ENCODE measurements at places on chromosomes 1 and 21. TPM values are rescaled to one million over a fixed set of nuclear protein-coding genes. Genes with fewer than 3 reads are reported as not detected.

Gene DNASE2B
- not detected for total RNA-seq

DNA sequence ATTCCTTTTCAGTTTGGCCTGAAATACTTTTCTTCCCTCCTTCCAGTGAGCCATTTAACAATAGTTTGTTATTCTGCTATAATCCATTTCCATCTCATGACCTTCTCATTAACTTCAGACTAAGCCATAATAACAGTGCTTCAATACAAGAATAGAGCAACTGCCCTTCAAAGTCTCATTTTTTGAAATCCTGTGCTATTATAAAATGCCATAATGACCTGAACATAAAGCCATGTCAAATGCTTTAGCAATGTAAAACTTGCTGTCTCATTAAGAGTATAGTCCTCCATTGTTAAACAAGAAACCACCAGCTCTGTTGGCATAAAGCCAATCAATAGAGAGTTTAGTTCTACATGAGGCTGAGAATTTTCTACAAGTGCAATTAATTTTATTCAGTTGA lies 9.6 kb upstream of the PIGK start:
- DNase-seq: no peak

GRCh38 chr1:46533179-46533864 lies 18.1 kb downstream of the KNCN start:
- peak; percentile 44 for DNase-seq

DNA sequence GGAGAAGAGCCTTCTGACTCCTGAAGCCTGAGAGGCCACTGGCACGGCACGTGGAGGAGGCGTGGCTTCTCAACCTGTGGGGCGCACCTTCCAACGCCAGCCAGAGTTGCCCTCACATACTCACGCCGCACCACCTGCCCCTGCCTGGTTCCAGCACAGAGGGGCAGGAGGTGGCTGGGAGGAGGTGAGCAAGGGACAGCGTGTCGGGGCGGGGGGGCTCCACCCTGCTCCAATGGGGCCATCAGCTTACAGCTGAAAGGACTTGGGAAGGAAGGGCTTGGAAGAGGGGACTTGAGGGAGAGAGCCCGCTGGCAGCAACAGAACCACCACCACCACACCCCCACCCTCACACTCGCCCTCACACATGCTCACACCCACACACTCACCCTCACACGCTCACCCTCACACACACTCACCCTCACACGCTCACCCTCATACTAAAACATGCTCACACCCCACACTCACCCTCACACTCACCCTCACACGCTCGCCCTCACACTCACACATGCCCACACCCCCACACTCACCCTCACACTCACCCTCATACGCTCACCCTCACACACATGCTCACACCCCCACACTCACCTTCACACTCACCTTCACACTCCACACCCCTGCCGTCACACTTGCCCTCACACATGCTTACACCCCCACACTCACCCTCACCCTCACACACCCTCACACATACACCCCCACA lies 41.6 kb upstream of the EDN2 start:
- DNase-seq: no peak

DNA sequence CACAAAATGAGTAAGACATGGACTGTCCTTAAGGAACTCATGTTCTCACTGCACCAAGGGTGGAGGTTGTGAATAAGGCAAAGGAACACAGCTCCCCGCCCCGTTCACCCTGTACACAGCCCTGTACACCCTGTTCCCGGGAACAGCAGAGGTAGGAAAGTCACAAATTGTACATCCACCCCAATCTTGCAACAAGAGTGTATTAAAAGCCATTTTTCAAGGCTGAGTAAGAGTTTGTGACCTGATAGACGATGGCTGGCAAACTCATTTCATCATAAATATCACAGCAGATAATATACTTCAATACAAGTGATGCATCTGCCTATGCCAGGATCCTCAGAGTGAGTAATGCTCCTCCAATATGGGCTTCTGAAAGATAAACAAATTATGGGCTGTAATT lies 52.5 kb upstream of the CAMK1G start:
- DNase-seq: no peak

GRCh38 chr1:212638492-212639151 lies 30.1 kb downstream of the ATF3 start:
- DNase-seq: no peak

DNA sequence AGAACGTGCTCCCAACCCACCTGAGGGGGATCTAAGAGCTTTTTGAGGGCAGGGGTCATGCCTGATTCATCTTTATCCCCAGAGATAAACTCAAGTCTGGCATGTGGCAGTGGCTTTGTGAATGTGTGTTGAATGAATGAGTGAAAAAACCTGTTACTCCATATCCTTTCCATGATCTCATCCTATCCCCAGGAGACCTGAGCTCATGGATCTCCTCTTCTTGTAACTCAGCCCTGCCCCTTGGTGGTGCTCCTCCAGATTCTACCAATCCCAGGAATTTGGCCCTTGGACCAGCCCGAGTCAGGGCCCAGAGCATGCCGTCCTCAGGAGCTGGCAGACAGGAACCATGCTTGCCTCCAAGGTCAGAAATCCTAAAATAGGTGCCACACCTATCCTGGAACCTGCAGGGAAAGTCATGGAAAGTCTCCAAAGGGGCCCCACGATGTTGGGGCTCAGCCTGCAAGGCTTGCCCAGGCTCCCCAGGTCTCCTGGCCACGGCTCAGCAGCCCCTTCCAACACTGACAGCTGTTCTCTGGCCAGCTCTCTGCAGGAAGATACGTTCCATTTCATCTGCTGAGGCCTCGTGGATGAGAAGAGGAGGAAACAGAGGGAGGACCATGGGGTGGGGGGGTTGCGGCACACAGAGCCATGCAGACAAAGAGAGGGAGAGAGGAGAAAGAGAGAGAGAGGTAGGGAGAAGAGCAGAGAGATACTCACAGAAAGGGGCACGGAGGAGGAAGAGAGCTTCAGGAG lies 214.6 kb downstream of the TRABD2B start:
- DNase-seq: no peak

Gene KCNE2
- total RNA-seq: not detected

- DNase-seq: no peak
Observed at GRCh38 chr1:27503033-27503432, 13.1 kb upstream of the WASF2 start.

DNA sequence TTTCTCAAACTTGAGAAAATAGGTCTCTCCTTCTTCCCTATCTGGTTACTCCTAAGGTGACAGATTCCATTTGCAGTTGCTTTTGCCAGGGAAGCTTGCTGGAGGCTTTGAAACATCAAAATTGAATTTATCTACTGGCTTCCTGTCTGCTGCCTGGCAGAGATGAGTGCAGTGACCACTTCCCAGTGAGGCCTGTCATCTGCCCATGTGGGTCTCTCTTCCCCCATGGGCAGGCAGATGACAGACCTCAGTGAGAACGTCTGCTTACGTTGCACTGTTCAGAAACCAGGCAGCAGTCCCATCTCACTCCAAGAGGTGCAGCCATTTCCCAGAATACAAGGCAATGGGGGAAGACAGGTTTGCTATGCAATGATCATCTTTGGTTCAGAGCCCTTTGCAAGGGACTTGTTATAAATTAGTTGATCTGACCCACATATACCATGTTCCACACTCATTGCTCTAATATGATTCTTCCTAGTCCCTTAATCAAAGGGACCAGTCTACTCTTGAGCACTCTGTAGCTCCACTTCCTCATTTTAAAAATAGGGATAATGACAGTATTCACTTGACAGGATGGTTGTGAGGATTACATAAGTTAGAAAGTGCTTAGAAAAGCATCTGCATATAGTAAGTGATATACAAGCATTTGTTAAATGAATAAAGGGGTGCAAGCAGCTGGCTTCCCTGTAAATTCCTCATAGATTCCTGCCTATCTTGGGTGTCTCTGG lies 10.6 kb downstream of the PGBD5 start:
- no peak for DNase-seq

Gene OR2T29
- total RNA-seq: not detected

Gene NECTIN4
- total RNA-seq: not detected

- no peak for DNase-seq
Observed at GRCh38 chr1:232096751-232097150, 470.2 kb downstream of the DISC1 start.

Gene KPRP
- not detected for total RNA-seq

- no peak for DNase-seq
Observed at GRCh38 chr1:95408507-95409136, 174.6 kb downstream of the RWDD3 start.

GRCh38 chr1:40838045-40838979 lies 23.9 kb downstream of the CITED4 start:
- DNase-seq: no peak

Gene SMCP
- total RNA-seq: not detected

- peak; percentile 90 for DNase-seq
Observed at GRCh38 chr1:54227091-54227602, 27.2 kb downstream of the MRPL37 start.

- no peak for DNase-seq
Observed at GRCh38 chr1:38027201-38028104, 14.9 kb downstream of the UTP11 start.

DNA sequence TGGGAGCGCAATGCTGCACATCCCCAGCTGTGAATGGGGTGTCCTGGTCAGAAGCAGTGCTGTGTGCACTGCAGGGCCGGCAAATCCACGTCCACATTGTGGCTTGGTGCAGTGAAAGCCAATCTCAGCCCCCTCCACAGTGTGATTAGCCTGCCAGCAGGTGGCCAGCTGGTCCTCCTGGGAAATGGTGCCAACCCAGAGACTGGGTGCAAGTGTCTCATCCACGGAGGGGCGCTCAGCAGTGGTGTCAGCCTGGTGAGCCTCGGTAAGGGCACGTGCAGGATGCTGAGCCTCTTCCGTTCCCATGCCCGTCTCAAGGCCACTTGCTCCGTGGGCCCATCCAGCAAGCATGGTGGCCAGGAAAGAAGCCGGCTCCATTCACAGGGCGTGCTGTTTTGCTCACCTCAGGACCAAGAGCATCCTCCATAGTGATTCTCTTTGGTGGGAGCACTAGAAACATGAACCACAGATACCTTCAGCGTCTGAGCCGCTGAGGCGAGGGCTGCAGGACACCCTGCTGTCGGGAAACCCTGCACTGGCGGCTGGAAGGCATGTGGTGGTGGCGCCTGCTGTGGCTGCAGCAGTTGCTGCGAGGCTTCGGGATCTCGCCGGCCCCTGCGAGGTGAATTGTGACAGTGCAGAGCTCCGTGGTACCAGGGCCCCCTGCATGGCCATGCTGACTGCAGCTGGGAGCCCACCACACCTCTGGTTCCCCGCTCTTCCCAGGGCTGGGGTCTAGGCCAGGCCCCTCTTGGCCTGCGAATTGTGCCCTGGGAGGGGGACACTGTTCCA lies 2.0 kb upstream of the SMYD3 start:
- no peak for DNase-seq

Gene LRRIQ3
- 1.3 TPM for total RNA-seq

- DNase-seq: no peak
Observed at GRCh38 chr1:56145581-56145980, 433.8 kb downstream of the PLPP3 start.

DNA sequence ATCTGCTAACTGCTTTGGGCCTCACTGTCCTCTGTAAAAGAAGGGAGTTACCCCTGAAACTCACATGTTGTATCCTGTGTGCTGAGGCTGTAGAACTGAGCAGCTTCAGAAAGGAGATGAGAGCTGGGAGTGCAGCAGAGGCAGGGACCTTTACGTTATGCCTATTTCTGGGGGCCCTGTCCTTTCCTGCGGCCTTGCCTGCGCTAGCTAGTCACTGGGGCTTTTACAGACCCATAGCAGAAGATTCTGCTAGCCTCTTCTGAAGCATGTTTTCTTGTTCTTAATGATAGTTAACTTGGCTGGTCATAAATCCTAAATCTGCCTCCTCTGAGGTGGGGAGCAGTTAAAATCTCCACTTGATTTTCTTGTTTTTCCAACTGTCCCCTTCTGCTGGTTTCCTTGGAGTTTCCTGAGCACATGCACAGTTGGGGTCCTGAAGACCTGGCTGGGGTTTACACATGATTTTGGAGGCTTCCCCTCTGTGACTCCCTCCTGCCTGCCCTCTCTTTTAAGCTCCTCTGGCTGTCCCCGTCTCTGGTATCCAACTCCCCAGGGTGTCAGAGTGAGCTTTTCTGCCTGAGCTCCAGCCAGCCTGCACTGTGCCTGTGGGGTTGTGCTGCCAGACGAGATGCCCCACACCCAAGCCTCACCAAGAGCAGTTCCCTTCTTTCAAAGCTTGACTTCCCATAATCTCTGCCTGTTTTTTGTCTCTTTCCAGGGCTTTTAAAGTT lies 76.6 kb downstream of the NOS1AP start:
- no peak for DNase-seq

Gene ATP6V1G3
- total RNA-seq: not detected

Gene GJA4
- not detected for total RNA-seq

Gene WDR26
- total RNA-seq: 19.6 TPM

GRCh38 chr21:14121719-14122118 lies 89.0 kb downstream of the LIPI start:
- no peak for DNase-seq

DNA sequence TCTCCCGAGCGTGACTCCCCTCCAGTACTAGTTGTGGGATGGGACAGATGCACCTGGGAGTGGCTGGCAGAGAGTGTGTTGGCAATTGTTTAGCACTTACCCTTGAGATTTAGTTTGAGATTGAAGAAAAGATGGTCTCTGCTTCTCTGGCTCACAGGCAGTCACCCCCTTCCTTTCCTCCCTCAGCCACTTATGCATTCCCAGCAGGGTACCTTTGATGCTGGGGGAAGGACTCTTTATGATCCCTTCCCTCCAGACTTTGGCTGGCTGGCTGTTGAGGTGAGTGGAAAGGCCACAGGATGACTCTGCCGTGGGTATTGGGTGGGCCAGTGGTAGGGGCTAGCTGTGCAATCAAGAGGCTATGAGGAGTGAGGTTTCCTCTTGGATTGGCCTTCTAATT lies 236.8 kb downstream of the CAMTA1 start:
- no peak for DNase-seq

Gene MRPL39
- total RNA-seq: 92.2 TPM

GRCh38 chr1:229349463-229350385 lies 6.9 kb upstream of the CCSAP start:
- no peak for DNase-seq

DNA sequence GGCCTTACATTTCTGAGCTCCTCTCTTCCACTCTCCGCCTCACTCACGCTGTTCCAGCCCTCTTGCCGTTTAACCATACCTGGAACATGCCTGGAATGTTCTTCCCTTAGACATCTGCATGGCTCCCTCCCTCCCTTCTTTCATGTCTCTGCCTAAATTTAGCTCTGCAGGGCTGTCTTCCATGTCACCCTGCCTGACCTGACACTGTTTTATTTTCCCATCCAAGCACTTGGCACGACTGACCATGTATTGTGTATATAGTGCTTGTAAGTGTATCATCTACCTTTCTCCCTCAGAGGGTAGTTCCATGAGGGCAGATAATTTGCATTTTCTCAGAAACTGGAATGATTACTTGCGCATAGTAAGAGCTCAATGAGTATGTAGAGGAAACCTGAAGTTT lies 47.3 kb downstream of the ST6GALNAC3 start:
- no peak for DNase-seq

DNA sequence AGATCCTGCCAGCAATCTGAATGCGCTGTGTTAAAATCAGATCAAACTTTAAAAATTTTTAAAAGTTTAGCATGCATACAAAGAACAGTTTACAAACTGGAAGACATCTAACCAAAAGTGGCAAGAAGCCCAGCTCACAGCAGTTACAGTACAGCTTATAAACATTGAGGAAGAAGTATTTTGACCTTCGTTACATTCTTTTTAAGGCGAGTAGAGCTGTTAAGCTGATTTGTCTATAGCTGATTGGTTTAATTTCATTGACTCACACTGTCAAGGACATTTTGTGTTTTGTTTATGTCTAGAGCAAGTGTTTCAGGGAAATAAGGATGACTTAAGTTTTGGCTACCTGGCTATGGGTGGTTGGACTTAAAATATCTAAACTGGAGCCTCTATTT lies 3.0 kb upstream of the PGM1 start:
- no peak for DNase-seq
